ENCODE measurements at places on chromosomes 4 and X.

- DNase-seq: peak; percentile 46
These were observed 4.3 kb upstream of the HAUS7 start for GRCh38 chrX:153474718-153475117.

GRCh38 chrX:124194901-124195300 lies 137.6 kb upstream of the TEX13D start:
- no peak for DNase-seq

DNA sequence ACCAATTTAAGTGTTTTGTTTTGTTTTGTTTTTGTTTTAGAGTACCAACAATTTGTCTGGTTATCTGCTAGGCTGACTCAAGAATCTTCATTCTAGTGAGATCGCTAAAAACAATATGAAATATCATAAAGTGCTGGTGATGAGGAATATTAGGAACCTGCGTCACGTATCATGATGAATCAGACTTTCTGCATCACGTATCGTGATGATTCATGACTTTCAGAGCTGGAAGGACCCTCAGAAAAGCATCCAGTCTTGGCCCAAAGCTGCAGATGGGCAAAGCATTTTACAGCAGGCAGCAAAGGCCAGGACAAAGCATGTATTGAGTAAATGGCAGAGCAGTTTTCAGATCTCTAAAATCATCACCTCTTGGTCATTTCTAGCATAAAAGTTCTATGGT lies 278.0 kb upstream of the BOD1L1 start:
- no peak for DNase-seq

DNA sequence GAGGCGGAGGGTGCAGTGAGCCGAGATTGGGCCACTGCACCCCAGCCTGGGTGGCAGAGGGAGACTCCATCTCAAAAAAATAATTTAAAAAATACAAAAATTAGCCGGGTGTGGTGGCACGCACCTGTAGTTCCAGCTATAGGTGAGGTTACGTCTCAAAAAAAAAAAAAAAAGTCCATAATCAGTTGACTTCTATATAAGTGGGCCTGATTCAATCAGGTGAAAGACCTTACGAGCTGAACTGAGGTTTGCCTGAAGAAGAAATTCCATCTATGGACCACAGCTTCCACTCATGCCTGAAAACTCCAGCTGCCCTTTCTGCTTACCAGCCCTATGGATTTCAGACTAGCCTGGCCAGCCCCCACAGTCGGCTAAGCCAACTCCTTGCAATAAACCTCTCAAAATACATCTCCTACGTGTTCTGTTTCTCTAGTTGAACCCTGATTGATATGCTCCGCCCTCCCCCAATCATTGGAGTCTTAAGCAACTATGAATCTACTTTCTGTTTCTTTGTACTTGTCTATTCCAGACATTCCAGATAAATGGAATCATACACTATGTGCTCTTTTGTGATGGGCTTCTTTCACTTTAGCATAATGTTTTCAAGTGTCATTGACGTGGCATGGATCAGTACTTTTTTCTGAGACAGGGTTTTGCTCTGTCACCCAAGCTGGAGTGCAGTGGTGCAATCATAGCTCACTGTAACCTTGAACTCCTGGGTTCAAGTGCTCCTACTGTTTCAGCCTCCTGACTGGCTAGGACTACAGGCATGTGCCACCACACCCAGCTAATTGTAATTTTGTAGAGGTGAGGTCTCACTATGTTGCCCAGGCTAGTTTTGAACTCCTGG lies 36.6 kb downstream of the SAT1 start:
- no peak for DNase-seq

GRCh38 chr4:168388890-168389289 lies 70.3 kb upstream of the DDX60 start:
- DNase-seq: no peak

DNA sequence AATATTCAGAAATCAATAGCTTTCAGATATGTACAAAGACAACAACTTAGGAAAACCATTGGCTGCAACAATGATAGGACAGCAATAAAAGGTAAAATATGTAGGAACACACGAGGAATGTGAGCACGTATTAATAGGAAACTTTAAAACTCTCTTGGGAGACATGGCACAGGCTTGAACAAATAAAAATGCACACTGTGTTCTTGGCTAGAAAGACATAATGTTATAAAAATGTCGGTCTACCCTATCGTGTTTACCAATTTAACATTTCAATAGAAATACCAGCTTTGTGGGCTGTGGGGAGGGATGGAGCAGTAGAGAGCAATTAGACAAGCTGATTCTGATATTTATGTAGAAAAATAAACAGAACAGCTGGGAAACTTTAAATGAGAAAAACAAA lies 69.0 kb upstream of the FAM9B start:
- no peak for DNase-seq

DNA sequence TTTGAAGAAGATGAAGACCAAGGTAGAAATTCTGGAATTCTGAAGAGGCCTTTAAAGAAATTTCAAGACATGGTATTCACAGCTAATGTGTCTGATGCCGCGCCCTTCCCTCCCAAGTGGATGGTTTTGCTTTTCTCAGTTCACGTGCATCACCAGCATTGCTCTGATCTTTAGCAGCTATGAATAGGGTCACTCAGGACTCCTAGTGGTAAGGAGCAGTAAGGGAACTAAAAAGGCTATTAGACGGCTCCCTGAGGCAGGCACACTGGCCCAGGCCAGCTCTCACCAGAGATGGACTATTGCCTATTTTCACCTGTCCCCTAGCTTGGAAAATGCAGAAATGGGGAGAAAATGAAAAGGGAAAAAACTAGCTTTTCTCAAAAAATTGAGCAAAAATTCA lies 447.5 kb upstream of the RASGEF1B start:
- no peak for DNase-seq

GRCh38 chr4:118206627-118207026 lies 146.2 kb downstream of the PRSS12 start:
- no peak for DNase-seq

DNA sequence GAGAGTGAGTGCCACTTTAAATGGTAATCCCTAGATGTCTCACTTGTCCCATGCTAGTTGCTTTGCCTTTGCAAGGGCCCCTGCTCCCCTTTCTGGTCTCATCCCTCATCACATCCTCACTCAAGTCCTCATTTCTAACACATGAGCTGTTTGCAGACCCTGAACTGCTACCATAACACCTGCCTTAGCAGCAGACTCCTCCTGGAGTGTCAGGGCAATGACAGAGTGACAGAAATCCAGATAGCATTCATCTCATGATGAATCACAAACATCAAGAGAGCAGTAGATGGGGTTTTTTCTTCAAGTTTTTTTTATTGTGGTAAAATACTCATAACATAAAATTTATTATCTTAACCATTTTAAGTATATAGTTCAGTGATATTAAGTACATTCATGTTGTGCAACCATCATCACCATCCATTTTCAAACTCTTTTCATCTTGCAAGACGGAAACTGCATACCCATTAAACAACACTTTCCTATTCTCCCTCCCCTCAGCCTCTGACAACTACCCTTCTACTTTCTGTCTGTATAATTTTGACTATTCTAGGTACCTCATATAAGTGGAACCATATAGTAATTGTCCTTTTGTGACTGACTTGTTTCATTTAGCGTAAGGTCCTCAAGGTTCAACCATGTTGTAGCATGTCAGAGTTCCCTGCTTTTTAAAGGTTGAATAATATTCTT lies 133.2 kb upstream of the RPS6KA3 start:
- DNase-seq: no peak

- DNase-seq: no peak
These were observed 31.4 kb upstream of the PJA1 start for GRCh38 chrX:69196666-69197065.

GRCh38 chr4:3657902-3658529 lies 108.2 kb upstream of the ADRA2C start:
- no peak for DNase-seq
